ENCODE measurements at places on chromosomes 4 and X.

DNA sequence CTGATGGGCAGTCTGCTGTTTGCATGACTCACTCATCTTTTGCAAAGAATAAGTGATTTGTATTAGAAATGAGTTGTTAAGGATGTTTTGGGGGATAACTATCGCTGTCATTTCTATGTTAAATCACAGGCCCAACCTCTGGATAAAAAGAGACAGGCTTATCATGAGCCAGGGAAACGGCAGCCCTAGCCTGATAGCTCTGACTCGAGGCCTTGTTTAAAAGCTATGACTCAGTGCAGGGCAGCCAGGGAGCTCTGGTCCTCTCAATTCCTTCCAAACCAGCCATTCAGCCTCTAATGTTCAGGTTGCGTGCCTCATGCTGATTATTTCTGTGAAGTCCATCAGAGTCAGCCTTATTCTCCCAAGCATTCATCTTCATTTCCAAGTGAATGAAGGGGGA lies 305.9 kb upstream of the HAND2 start:
- no peak for DNase-seq

GRCh38 chr4:11966782-11967181 lies 538.1 kb upstream of the HS3ST1 start:
- DNase-seq: no peak

DNA sequence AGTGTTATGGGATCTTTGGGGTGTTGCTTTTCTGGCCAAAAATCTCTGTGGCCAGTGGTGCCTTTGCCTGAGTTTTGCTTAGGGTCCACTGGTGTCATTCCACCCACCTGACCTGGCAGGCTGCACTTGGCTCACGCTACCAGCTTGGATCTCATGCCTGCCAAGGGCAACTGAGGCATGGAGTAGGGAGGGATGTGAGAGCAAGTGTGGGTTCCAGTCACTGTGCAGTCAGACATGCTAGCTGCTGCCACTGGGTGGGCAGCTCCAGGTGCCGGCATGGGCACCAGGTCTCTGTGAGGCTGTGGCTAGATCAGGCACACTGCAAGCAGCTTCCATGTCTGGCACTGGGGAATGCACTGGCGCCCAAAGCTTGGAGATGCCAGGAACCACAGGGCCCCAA lies 424.1 kb downstream of the PRR32 start:
- no peak for DNase-seq

DNA sequence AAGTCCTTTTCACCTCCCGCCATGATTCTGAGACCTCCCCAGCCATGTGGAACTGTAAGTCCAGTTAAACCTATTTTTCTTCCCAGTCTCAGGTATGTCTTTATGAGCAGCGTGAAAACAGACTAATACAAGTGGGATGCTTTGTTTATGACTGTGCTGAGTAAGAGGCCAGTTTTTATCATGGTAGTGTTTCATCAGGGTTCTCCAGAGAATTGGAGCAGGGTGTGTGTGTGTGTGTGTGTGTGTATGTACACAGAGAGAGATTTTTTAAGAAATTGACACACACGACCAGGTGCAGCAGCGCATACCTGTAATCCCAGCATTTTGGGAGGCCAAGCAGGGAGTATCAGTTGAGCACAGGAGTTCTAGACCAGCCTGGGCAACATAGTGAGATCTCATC lies 34.6 kb upstream of the SLC2A9 start:
- no peak for DNase-seq

All from stimulated activated CD4-positive, alpha-beta T cell treated with anti-CD3 and anti-CD28 coated beads, Interleukin-15, amount 100 ng/mL, for 24 hours (primary cell).